ENCODE measurements at places on chromosomes 11 and 22.

- DNase-seq = no peak
Observed at GRCh38 chr11:119593346-119593745, 135.7 kb downstream of the NECTIN1 start.

- no peak for DNase-seq
Observed at GRCh38 chr11:118886681-118887111, 3.0 kb downstream of the CXCR5 start.

DNA sequence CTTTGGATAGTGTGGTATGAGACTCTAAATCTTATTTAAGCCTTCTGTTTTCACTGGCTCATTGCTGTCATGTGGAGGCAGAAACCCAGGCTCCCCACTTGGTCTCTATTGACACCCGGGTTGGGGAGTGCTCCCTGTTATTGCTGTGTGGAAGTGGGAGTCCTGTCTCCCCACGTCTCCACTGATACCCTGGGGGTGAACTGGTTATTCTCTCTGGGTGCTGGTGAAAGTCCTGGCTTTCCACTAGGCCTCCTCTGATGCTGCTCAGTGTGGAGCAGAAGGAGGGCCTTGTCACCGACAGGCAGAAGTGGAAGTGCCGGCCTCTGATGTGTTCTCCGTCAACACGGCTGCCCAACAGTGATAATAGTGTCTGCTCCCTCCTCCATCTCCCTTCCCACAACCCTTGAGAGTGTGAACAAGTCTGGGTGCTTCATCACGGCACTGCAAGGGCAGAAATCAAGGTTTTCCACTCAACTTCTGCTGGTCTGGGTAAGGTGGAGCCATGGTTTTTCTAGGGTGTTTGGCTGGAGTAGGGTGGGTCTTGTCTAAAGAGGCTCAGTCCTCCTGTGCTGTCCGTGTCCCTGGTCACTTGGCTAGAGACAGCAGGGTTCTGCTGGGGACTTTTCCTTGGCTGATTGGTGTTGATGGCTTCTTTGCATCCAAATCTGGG is 240.7 kb upstream of the B3GAT1 start:
- no peak for DNase-seq

DNA sequence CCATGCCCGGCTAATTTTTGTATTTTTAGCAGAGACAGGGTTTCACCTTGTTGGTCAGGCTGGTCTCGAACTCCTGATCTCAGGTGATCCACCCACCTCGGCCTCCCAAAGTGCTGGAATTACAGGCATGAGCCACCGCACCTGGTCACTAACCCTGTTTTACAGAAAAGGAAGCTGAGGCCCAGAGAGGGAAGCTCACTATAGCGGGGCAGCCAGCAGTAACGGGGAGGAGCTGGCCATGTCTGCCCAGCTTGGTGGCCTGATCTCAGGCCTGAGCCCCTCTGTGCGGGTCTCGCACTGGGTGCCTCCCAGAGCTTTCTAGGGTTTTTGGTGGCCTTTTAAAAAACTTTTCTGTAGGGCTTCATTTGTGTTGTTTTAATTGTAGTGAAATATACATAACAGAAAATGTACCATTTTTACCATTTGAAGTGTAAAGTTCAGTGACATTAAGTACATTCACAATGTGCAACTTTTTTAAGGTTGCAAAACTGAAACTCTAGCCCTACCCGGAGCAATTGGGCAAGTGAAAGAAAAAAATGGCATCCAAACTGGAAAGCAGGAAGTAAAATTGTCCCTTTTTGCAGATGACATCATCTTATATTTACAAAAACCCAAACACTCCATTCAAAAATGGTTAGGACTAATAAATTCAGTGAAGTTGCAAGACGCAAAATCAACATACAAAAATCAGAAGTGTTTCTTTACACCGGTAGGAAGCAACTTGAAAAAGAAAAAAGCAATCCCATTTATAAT is 14.5 kb upstream of the CYTH4 start:
- no peak for DNase-seq

GRCh38 chr11:122348659-122349409 is 232.8 kb upstream of the BLID start:
- DNase-seq = no peak

DNA sequence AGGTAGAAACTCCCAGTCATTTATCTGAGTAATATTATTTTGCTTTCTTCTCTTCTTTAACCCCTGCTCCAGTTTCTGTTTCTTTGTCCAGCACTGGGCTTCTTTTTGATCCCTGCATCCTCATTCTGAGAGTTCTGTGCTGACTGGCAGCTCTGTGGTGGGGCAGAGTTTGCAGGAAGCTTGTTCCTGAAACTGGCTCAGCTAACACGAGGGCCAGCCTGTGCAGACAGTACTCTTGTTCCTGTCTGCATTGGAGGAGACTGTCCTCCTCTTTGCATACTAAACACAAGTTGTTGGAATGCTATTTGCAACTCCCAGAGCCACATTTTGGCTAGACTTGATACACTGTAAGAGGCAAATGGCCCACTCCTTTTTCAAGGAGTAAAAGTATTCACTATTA is 93.1 kb upstream of the HORMAD2 start:
- no peak for DNase-seq

GRCh38 chr11:111707039-111707690 is 59.0 kb downstream of the PPP2R1B start:
- DNase-seq = no peak

DNA sequence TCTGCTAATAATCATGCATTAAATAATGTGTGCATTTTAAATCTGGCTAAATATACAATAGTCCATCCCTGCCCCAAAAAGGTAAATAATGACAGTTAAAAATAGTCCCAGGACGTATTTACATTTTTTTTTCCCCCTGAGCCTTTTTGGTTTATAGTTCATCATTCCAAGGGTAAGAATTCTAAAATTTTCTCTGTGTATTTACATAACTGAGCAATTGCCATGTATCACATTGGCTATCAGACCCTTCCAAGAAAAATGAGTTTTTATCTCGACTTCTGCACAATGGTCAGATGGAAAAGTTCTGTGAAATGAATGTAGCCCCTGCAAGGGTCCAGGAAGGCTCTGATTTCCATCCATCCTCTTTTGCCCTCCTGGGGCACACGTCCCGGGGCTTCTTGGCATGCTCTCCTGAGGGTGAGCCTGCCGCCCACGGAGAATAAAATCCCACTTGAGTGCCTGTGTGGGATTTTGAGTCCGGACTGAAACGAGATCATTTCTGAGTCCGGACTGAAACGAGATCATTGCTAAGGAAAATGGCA is 94.1 kb upstream of the ANO1 start:
- no peak for DNase-seq

- DNase-seq = no peak
Observed at GRCh38 chr11:16392616-16393015, 36.3 kb upstream of the SOX6 start.

DNA sequence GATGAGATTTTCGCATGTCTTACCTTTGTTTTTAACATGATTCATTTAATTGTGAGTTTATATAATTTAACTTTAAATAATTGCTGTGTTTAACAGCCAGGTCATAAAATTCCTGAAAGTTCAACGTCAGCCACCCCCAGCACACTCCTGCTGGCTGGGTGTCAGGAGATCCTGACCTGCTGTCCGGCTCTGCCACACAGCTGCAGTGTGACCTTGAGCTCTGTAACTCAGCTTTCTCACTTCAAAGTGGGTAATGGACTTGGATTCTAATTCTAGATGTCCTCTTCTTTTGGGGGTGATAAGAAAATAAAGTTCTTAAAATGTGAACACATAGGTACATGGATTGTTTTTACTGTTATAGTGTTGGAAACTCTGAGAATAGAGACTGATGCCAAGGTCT is 10.9 kb downstream of the VPS26B start:
- no peak for DNase-seq

- no peak for DNase-seq
Observed at GRCh38 chr11:128860571-128861361, 6.3 kb downstream of the KCNJ1 start.

GRCh38 chr11:6419009-6419631 is at the start of gene APBB1:
Gene APBB1, minus strand, starts transcription at chr11:6419094. Its CDS starts 7,747 bp downstream, at chr11:6411347.
- DNase-seq = peak; percentile 74

- no peak for DNase-seq
Observed at GRCh38 chr22:36366291-36366708, 21.5 kb downstream of the MYH9 start.

- no peak for DNase-seq
Observed at GRCh38 chr11:130161441-130162145, 2.0 kb downstream of the ST14 start.

GRCh38 chr11:7714786-7715185 is 8.5 kb upstream of the OVCH2 start:
- no peak for DNase-seq

- DNase-seq = no peak
Observed at GRCh38 chr11:6911948-6912347, 8.9 kb upstream of the OR2D3 start.

DNA sequence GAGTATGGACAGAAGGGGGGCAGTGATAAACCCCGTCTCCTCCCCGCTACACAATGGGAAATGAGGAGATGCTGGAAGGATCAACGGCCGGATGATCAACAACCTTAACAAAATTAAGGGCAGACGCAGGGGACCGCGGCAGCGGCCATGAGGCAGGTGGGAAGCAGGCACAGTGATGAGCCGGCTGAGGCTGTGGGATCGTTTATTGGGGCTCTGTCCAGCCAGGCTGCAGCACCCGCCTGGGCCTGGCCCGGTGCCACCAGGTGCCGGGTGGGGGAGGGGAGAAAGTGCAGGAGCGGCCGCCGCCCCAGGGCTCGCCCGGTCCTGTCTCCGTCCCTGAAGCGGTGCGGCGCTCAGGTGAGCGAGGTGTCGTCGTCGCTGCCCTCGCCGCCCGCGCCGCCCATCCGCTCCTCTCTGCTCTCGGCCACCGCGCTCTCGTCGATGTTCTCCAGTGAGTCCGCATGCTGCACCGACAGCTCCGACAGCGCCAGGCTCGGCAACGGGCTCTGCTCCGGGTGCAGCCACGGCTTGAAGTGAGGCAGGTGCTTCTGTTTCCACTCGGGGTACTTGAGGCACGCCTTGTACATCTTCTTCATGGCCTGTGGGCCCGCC is 2.4 kb upstream of the ARAP1 start:
- DNase-seq = no peak

DNA sequence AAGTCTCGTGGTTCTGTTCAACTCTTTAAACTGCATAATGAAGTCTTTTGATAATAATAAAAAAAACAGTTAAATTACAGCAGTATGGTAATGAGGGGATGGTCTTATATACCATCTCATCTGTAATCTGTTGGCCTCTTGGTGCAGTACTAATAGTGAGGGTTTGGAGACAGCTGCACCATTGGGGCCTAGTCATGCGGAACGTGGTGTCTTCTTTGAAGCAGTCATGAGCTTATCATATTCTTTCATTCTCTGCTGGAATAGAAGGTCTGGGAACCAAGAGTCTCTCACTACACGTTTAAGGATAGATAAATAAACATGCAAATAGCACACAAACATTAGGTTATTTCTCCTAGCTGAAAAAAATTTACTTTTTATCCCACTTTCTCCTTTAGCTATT is 40.9 kb upstream of the OR9Q1 start:
- DNase-seq = no peak

DNA sequence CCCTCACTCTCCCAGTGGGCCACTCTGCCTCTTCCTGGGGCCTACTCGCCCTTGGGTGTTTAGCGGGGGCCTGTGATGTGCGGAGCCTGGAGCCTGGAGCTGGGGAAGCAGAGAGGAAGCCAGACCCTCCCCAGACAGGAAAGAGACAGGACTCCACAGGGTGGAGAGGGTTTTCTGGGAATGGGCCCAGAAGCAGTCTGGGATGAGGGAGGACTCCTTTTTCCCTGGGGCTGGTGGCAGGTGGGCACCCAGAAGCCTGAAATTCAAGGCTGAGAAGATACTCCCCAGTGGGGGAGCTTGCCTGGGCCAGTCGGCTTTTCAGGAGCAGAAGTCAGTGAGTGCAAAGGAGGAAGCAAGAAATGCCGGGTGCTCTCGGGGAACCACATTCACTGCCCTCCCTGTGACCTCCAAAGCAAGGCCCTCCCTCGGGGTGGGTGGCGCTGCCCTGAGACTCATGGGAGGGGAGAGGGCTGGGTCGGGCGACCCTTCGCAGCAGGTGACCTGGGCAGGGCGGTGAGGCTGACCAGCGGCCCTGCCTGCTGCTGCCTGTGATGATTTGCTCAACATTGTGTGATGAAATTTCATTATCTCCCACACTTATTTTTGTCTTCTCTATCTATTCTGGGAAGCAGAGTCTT is 1377.4 kb downstream of the BRD1 start:
- DNase-seq = no peak

DNA sequence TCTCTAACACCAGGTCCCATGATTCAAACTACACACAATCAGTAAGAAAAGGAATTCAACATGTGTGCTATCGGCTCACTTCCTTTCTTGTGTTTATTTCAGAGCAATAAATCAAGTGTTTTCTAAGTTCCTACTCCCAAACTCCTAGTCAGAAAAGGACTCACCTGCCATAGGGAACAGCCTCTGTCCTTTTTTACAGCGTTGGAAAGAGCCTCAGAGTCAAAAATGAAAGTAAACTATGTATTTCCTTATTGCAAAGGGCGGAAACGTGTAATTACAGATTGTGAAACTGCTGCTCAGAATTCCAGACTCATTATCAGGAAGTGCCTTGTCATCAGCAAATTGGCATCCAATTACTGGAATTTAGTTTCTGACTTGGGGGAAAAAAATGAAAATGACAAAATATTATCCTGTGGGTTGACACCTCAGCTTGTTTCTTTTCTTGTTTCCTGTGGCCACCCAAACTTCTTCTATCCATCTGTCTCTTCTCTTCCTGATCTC is at the start of gene CASP4:
CASP4 (minus strand) TSS at position 220 of the 501 bp plus-strand sequence; CDS start at position 171, 49 bp downstream.
- DNase-seq = no peak

DNA sequence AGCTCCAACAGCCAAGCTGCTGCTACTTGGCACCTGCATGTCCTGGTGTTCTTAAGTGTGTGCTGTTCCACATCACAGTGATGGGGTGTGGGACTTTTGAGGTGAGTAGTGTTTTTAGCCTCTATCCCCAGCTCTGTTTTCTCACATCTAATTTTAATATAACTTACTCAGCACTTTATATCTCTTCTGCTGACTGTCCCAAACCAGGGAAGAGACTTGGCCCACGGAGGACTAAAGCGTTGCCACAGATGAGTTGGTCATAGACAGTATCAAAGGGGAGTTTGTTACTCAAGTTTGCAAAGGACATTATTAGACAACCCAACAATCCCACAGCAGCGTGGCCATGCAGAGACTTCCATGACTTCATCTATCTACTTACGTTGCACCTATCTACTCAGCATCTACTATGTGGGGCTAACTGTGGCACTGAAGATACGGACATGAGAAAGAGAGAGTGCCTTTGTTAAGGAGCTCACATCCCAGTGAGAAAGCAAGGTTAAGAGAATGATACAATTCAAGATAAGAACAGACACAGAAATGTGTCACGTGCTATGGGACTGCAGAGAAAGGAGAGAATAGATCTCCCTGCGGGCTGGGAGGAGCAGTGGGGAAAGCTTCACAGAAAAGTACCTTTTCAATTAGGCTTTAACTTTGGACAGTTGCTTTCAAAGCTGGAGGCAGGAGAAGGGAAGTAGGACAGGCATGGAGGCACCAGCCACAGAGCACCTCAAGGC is 82.4 kb downstream of the ME3 start:
- DNase-seq = no peak

DNA sequence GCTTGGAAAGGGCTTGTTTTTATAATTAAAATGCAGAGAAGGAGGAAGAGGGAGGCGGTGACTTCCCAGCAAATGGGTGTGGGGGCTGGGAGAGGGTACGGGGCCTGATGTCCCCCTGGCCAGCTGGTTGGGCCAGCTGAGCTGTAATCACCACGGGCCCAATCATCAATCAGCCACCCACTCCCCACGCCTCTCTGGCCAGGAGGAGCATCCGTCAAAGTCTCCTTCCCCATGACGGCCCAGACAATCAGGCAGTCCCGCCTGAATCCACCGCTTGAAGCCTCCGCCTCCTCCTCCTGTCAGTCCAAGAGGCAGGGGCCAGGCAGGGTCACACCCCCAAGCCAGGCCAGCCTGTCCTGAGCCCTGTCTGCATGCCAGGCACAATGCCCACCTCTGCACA is 13.3 kb upstream of the CABP7 start:
- no peak for DNase-seq

Measured in CD4-positive, alpha-beta T cell treated with Interleukin-1 beta for 1 hour (primary cell).